T-cell (primary cell): ENCODE measurements at places on chromosomes 13 and 19.

- no peak for DNase-seq
Measured at GRCh38 chr13:112133499-112134390, 66.8 kb downstream of the SOX1 start.

GRCh38 chr13:43316281-43316680 is 292.9 kb downstream of the DNAJC15 start:
- no peak for DNase-seq

- DNase-seq = no peak
Measured at GRCh38 chr19:54473071-54473891, at the start of gene CDC42EP5. CDC42EP5 (minus strand) TSS chr19:54473296; CDS start chr19:54465547, 7,749 bp downstream.

DNA sequence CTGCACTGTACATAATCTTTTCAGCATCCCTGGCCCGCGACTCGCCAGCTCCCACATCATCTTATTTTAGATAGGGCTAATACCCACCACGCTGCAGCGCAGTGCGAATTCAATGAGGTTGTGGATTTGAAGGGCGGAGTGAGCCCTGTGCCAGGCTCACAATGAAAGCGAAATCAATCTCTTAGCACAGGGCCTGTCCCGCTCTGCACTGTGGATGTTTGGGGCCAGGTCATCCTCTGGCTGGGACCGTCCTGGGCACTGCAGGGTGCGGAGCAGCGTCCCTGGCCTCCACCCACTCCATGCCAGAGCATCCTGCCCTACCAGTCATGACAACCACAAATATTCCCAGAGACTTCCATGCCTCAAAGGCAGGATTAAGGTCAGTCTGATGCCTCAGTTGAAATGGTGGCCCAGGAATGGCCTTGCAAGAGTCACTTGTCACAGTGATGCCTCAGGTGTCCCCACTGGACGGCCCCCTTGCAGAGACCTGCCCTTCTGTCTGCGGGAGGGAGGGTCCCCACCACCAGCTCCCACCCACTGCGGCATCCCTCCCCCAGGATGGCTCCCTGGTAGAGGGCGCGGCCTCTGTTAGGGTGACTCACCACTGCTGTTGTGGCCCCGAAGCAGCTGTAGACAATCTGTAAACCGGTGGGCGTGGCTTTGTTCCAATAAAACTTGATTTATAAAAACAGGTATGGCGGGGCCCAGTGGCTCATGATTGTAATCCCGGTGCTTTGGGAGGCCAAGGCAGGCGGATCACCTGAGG is 5.6 kb downstream of the UHRF1 start:
- peak; percentile 81 for DNase-seq

GRCh38 chr13:97076898-97077297 is 82.6 kb upstream of the OXGR1 start:
- no peak for DNase-seq

DNA sequence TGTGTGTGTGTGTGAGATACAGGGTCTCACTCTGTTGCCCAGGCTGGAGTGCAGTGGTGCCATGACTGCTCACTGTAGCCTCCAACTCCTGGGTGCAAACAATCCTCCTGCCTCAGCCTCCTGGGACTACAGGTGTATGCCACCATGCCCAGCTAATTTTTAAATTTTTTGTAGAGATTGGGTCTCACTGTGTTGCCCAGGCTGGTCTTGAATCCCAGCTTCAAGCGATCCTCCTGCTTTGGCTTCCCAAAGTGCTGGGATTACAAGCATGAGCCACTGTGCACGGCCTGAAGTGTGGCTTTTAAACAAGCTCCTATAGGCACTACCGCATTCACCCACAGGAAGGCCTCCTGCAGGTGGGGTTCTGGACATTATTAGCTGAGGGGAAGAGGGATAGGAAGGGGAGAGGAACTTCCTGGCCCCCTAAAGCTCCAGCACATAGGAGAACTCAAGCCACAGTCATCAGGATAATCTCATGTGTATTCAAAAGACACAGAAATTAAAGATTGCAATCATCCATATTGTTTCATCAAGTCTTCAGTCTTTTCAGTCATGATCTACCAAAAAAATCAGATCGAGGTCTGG is 24.8 kb upstream of the SLC46A3 start:
- no peak for DNase-seq

GRCh38 chr13:73715911-73716510 is 418.2 kb downstream of the KLF12 start:
- DNase-seq = no peak

DNA sequence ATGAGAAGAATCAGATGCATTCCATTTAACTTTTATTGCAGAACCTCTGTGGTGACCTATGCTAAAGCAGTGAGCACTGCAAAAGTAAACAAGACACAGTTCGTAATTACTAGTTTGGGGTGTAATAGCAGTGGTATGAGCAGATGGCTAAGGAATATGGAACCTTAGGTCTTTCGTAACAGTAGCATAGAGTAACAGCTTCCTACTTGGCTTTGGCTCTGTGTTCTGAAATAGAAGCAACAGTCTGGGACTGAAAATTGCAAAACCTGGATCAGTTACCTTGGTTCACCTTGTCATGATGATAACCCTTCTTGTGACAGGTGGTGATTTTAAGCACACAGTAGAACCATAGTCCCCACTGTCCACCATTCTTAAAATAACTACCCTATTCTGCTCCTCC is 303.4 kb downstream of the GPC6 start:
- DNase-seq = no peak

DNA sequence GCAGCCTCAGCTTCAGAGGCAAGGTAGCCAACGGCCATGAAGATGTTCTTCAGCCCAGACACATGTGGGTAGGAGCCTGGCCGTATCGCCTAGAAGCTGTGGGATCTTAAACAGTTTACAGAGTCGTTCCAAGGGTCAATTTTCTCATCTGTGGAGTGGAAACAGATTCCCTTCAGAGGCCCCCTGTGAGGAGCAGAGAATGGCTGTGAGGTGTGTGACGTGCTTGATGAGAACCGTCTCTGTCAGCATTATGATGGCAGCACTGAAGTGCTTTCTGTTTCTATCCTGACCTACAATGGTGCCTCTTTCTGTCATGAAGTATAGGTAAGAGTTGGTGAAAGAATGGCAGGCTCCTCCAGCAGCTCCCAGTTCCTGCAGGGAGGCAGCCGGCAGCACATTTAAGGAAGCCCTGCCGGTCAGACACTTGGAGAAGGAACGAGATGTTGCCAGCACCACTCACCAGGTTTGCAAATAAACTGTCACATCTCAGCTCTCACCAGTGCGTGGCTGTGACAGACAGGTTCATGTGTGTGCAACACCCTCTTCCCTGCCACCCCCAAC is 277.3 kb downstream of the FOXO1 start:
- DNase-seq = peak; percentile 47

GRCh38 chr13:23288564-23288963 is 107.8 kb downstream of the SGCG start:
- no peak for DNase-seq

DNA sequence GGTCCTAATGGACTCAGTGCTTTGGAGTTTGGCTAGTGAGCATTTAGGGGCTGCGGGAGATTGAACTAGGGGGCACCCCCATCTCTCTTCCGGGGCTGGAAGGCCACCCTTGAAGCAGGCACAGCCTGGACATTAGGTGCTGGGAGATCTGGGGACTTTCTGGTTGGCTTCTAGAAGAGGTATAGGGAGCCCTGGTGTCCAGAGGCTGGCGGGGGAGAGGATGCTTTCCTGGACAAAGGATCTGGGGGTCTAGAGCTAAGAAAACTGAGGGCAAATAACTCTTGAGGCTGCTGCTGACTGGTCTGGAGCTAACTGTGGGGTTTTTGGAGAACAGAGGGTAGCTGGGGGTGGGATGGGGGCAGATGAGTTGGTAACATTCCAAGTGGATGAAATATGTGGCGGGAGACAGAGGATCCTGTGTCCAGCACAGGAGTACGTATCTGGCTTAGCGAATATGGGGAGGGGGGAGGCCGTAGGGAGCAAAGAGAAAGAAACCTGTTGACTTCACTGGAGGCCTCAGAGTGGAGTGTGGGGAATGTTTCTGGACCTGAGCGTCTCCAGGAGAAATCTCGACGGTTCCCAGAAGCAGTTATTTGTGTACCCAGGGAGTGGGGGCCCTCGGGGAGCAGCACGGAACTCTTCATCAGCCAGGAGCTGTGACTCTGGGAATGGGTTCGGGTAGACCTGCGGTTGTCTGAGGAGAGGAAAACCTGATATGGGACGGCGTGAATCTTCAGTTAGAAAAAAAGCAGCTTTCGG is 1.4 kb downstream of the HNRNPUL1 start:
- DNase-seq = peak; percentile 10

- no peak for DNase-seq
Measured at GRCh38 chr19:57473646-57474045, 3.7 kb downstream of the ZNF772 start.

DNA sequence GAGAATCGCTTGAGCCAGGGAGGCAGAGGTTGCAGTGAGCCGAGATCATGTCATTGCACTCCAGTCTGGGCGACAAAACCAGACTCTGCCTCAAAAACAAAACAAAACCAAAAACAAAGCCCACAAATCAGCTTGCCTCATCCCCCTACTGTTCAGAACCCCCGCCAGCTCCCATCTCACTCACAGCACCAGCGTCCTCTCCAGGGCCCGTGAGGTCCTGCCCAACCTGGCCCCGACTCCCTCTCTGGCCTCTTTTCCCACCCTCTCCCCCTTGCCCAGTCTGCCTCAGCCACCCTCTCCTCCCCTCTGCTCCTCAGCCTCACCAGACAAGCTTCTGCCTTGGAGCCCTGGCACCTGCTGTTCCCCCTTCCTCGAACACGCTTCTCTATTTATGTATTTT is 3.8 kb downstream of the SLC8A2 start:
- no peak for DNase-seq

GRCh38 chr13:109919715-109920375 is 133.5 kb upstream of the IRS2 start:
- no peak for DNase-seq

DNA sequence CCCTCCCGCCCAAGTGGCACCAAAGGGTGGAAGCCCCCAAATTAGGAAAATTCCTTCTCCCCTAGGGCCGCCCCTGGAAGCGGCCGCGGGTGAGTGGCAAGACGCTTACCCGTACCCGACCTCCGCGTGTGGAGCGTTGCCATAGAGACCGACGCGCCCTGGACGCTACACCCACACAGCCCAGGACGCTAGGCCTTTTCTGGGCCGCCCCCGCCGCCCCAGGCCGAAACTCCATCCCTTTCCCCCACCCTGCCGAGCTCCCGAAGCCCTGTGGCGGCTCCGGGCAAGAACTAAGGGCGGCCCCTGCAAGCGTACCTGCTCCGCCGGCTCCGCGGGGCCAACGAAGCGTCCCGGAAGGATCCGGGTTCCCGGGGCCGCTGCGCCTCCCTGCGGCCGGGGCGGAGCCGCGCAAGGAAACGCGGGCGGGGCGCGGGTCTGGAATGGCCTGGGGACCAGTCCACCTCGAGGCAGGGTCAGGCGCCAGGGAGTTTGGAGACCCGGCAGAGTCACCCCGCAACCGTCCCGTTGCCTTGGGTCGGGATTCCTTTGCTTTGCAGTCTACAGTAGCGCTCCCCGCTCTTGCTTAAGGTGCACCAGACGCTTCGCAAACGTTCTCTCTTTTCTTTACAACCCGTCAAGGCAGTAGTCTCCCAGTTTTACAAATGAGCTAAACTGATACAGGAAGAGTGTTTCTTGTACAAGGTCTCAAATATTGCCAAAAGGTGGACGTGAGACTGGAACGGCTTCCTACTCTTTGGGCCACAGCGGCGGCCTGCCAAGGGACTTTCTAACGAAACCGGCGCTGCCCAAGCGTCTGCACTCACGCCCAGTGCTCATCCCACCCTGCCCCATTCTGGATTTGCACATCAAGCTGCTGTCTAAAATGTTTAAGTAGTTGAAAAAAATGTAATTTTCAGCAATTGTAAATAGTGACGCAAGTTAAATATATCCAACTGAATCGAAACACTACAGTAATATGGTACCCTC is at the start of gene NEK5:
NEK5 (minus strand) TSS at position 360 of the 987 bp plus-strand sequence. CDS start 1,591 bp downstream, outside the sequence.
- DNase-seq = peak; percentile 54

DNA sequence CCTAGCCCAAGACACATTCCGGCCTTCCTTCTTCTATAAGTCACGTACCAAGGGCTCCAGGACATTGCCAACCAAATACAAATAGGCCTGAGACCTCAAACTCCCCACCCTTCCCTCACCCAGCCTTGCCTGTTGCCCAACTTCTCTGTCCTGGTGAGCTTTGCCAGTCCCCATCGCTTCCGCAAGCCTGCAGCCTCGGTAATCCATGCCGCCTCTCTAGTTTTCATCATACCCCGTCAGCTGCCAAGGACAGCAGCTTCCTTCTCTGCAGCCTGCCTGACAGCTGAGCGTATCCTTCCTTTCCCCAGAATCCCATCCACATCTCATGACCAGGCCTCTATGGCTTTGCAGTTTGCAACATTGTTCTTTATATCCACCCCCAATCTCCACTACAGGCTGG is 36.6 kb upstream of the POMP start:
- DNase-seq = no peak

DNA sequence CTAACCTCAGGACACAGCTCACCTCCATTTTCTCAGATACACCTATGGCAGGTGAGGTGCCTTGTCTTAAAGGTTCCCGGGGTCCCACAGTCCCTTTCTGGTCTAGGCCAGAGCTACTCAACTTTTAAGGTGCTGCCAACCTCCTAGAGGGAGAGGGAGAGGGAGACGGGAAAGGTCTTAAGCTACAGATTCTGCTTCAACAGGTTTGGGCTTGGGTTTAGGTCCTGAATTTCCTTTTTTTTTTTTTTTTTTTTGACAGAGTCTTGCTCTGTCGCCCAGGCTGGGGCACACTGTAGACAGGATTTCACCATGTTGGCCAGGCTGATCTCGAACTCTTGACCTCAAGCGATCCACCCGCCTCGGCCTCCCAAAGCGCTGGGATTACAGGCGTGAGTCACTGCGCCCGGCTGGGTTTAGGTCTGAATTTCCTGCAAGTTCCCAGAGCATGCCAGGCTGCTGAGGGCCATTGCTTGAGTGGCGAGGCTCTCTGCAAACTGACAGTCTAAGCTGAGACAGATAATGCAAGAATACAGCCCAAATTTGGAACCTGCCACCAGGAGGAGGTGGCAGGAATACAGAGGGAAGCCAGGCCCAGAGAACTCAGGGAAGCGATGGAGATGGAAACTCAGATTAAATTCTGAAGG is 7.8 kb upstream of the SYCN start:
- DNase-seq = no peak

GRCh38 chr13:45015300-45015699 is 26.0 kb downstream of the GPALPP1 start:
- no peak for DNase-seq

GRCh38 chr19:7506385-7507328 is 9.2 kb upstream of the ZNF358 start:
- no peak for DNase-seq

DNA sequence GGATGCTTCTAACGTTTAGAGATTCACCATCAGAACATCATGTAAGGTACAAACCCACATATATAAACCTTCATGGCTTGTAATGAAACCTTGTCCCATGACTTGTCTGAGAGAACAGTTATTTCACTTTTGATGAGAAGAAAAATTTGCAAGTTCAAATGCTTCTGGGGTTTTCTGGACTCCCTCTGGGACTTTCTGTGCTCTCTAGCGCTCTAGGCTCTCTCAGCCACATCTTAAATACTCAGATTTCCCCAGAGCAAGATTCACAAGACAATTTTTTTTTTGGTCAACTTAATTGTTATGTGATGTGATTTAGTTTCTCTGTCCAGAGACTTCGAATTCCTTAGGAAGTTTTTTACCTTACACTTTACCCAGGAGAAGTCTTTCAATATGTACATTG is 282.8 kb upstream of the EDNRB start:
- no peak for DNase-seq
